DMS 273 treated with DMSO at 0.1 percent for 48 hours (cell line): ENCODE measurements at places on chromosomes 2 and 18.
A peak's percentile ranks its signal among the peaks of the same experiment; 100 is the strongest.

DNA sequence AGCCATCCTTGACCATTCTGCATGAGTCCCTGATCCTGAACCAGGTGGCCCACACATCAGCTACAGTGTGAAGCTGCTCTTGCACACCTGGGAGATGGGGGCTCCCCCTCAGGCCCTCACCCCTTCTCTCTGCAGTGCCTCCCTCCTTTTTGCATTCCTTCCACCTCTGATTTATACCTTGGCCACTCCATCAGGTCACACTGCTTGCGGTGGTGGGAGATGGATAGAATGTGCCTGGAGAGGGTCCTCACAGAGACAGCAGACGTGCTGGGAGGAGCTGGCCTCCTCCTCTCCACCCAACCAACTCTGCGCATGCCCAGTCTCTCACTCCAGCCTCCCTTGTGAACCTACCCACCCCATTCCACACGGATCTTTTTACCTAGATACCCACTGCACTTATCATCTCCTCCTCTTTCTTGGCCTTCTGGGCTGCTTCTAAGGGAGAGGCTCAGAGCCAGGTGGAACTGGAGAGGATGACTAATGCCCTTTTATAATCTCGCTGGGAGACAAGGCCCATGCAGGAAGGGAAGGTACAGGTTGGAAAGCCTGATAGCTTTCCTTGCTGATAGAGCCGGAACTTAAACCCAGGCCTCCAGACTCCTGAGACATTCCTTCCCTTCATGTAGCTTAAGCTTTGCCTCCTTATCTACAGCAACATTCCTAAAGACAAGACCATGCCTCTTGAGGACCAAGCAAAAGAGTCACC lies 205.1 kb downstream of the ZBTB7C start:
- DNase-seq, result no peak

- DNase-seq, result no peak
Measured at GRCh38 chr2:26674771-26675170, 17.8 kb upstream of the KCNK3 start.

GRCh38 chr2:135999899-136000298 lies 14.5 kb upstream of the DARS1 start:
- DNase-seq, result peak; percentile 2

- no peak for DNase-seq
Measured at GRCh38 chr2:162623888-162624287, 214.7 kb downstream of the KCNH7 start.

GRCh38 chr2:58812771-58813344 lies 571.7 kb upstream of the FANCL start:
- no peak for DNase-seq

DNA sequence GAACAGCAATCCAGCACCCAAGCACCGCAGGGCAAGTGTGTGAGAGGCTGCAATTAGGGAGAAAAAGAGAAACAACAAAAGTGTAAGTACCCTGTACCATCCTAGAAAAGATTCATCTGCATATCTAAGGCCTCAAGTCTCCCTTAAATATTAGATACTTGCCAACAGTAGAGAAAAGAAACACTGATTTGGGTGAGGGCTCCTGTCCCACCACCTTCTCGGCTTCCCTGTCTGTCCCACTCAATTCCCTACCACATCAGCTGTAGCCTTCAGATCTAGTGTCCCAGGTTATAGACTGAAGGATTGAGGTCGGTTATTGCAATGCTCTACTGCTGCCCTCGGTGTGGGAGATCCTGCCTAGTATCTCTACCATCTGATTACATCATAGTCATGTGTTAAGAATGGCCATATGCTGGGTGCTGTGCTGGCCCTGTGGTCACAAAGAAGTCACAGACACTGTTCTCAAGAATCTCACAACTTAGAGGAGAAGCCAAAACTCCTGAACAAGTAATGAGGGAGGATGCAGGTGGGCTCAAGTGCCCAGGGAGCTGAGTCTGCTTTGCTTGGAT lies 2.5 kb downstream of the RAX start:
- no peak for DNase-seq

GRCh38 chr2:118807668-118808428 lies 39.6 kb downstream of the EN1 start:
- no peak for DNase-seq

- peak; percentile 35 for DNase-seq
Measured at GRCh38 chr2:236731767-236732580, 162.3 kb downstream of the ACKR3 start.

DNA sequence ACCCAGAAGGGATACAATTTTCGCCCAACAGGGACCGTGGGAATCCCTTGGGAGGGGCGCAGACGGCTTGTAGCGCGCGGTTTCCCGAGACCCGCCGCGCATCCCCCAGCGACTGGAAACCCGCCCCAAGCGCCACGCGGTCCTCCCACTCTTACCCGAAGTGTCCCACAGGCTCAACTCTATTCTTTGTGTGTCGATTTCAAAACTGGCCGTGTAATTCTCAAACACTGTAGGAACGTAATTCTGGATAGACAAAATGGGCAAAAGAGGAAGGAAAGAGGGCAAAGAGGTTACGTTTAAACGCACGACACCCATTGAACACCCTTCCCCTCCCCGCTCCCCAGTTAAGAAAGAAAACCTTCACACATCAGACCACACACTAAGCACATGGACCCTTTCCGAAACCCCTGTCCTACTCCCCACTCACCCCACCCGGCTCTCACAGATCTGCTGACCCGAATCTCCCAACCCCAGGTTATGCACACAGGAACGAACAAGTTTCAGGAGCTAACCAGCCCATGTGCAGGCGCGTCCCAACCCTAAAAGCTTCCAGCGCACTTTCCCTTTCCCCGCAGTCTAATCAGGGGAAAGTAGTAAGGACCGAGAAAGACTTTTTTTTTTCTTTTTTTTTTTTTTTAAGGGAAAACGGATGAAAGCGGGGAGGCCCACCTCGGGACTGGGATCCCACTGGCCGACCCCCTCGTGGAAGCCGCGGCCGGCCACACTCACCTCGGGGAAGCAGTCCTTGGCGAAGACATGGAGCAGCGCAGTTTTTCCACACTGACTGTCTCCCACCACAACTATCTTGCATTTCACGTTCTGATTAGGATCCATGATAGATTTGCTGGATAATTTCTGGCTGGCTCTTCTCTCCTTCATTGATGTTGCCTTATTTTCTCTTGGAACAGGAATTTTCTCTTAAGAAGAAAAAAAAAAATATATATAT lies 655 bp downstream of the RND3 start:
- no peak for DNase-seq

GRCh38 chr2:220143336-220143735 lies 515.9 kb downstream of the SLC4A3 start:
- no peak for DNase-seq

GRCh38 chr2:109349503-109350465 lies 220.8 kb downstream of the SH3RF3 start:
- no peak for DNase-seq

DNA sequence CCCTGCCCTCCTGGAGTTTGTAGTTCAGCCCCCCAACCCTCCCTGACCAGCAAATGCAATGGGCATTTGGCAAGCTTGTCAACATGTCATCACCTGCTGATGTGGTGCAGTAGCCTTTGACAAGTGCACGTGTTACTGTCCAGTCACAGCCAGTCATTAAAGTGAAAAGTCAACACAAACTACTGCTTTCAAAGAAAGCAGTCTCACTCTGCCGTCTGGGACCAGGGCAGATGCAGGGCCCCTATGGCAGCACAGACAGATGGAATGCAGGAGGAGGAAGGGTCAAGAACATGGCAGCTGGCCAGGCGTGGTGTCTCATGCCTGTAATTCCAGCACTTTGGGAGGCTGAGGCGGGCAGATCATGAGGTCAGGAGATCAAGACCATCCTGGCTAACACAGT lies 222.4 kb upstream of the OSR1 start:
- no peak for DNase-seq

GRCh38 chr2:121254748-121255147 lies 30.3 kb downstream of the TFCP2L1 start:
- no peak for DNase-seq

DNA sequence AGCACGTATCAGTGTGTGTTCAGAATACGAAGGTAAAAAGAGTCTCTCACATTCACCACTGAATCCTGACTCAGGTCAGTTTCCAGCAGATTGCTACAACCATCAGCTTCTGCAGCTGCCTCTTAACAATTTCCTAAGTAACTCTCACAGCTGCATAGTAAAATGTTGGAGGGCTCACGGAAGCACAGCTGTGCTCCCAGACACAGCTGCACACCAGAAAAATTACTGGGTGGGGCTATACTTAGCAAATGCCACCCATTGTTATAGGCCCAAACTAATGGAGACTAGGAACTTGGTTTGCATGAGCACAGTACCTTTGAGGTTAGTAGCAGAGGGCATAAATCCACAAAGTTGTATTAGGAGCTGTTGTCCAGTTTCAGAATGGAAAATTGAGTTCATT lies 153.9 kb upstream of the ERBB4 start:
- DNase-seq, result no peak

GRCh38 chr2:197556456-197556855 lies 40.6 kb downstream of the MOB4 start:
- no peak for DNase-seq

GRCh38 chr18:31931163-31931885 lies 11.6 kb downstream of the TRAPPC8 start:
- no peak for DNase-seq

DNA sequence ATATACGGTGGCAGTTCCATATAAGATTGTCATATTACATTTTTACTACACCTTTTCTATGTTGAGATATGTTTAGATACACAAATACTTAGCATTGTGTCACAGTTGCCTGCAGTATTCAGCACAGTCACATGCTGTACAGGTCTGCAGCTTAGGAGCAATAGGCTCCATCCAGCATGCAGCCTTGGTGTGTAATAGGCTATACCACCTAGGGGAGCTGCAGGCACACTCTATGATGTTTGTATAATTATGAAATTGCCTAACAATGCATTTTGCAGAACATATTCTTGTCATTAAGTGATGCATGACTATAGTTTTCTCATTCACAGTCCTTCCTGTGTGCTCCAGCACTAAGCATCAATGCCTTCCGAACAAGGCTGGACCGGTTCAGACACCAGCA lies 133.4 kb downstream of the NDUFA10 start:
- no peak for DNase-seq

DNA sequence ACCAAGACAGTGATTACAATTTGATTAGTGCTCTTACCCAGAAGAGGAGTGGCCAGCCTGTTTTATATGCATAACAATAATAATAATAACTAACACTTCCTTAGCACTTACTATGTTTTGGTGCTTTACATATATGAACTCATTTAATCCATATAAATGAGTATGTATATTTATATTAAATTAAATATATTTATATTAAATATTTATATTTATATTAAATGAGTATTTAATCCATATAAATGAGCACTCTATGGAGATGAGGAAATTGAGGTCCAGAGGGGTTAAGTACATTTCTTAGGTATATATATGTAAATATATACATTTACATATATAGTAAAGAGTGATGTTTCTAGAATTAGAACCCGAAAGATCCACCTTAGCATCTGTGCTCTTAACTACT lies 673.9 kb upstream of the ACVR2A start:
- no peak for DNase-seq

DNA sequence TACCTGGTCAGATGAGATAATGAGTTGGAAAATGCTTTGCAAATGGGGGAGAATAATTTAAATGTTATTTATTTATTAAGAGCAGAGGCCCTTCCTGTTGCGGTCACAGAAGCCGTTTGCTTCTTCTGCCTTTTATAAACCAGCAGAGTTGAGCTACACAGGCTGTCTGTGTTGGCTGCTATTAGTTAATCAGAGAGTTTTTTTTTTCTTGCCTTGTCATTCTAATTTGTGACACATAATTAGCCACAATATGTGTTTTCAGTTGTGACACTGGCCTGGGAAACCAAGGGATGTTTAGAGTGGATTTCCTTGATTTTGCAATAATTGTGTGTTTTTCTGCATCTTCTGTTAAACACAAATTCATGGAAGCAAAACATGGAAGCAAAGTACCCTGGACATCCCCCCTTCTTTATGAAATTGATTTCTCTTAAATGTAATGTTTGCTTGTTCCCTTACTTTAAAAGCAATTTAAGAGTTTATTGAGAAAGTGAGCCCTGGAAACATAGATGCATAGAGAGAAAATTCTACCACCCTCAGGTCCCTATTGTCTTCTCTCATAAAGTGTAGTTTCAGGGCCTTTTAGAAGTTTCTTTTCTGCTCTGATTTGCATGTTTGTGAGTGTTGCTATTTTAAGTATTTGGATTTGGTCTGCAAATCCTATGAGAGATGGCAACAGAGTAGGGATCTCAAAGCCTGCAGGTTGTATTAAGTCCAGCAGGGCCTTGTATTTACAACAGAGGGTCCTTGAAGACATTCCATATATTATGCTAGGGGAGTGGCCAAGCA lies 22.8 kb upstream of the IL37 start:
- no peak for DNase-seq

GRCh38 chr18:32530947-32531651 lies 60.4 kb upstream of the GAREM1 start:
- no peak for DNase-seq

GRCh38 chr2:83054751-83055150 lies 1404.3 kb downstream of the SUCLG1 start:
- DNase-seq, result no peak

DNA sequence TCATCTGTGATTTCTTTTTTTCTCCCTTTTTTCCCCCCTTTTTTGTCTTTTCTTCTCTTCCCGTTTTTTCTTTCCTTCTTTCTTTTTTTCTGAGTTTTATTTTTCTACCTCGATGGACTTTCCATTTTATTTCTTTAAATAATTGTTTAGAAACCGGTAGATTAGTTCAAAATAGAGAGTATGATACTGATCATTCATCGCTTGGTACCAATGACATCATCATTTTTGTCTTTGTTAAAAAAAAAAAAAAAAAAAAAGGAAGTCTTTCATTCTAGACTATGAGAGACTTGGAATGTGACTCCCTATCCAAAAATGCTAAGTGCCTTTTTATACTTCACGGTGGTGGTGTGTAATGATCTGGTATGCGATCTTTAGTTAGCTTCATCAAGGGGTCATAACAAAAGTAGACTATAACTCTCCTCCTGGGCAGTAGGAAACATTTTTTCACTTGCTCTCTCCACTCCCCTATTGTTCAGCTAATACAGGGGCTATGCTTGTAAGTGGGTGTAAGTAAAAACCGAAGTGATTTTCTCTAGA lies 1517.5 kb upstream of the ZEB2 start:
- no peak for DNase-seq

GRCh38 chr2:149606251-149606811 lies 18.8 kb upstream of the MMADHC start:
- DNase-seq, result no peak

- DNase-seq, result no peak
Measured at GRCh38 chr2:205556841-205557539, 125.3 kb upstream of the NRP2 start.

- no peak for DNase-seq
Measured at GRCh38 chr2:53949457-53949856, 21.3 kb downstream of the PSME4 start.

DNA sequence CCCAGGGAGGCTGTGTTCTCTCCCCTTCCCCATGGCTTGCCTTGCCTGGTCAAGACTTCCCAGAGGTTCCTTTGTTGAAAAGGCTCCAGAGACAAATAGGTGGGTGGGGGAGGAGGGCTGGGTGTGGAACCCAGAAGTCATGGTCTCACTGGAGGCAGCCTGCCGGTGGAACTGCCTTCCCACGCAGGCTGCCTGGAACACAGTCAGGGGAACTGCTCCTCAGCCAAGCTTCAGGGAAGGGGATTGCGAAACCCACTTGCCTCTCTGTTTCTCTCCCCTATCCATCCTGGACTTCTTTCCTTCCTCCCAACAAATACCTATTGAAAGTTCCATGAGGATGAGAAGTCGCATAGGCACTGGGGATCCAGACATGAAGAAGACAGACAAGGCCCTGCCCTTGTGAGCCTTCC lies 31.6 kb downstream of the MARCO start:
- no peak for DNase-seq

GRCh38 chr2:32357318-32358110 lies 691 bp downstream of the BIRC6 start:
- no peak for DNase-seq
